Effector memory CD4-positive, alpha-beta T cell (primary cell): ENCODE measurements at places on chromosomes 2 and 18.

DNA sequence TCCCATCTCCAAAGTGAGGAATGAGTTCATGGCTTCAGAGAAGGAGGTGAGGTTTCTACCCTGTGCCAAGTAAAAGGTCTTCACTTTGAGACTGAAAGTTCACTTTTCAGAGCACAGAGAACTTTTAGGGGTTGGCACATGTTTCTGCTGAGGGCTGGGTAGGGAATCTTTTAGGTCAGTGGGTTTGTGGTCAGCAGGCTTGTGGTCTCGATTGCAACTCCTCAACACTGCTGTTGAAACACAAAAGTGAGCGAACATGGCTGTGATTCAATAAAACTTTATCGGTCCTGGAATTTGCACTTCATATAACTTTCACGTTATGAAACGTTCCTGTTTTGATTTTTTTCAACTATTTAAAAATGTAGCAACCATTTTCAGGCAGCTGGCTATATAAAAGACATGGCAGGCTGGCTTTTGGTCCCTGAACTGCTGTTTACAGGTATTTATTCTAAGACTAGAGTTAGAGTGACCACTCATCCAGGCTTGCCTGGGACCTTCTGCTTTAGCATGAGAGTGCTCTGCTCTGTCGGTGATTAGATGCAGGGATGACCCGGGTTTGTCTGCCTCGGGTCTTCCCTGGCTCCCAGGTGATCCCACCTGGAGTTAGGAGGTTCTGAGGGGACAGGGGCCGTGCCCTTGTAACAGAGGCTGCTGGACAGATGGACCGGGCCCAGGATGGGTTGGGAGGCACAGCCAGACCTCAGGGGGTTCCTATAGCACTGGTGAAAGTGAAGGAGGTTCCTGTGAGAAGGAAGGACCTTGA, 62.7 kb upstream of the TAF1B start:
- DNase-seq, result peak; percentile 57

GRCh38 chr2:109185821-109186570, 57.0 kb downstream of the SH3RF3 start:
- no peak for DNase-seq

DNA sequence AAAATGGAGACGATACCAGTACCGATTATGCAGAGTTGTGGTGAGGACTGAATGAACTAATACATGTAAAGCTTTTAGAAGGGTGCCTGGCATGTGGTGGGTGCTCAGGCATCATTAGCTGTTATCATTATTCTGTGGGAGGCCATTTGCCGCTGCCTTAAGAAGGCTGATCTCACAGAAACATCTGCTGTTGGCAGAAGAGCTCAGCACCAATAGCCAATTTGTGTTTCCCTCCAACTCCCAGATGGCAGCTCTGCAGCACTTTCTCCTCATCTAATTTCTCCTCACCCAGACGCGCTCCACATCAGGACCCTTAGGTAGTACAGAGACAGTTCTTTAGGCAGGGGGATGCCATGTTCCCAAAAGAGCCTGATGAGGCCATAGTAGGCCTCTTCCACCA, 15.8 kb upstream of the CYP1B1 start:
- DNase-seq, result no peak

DNA sequence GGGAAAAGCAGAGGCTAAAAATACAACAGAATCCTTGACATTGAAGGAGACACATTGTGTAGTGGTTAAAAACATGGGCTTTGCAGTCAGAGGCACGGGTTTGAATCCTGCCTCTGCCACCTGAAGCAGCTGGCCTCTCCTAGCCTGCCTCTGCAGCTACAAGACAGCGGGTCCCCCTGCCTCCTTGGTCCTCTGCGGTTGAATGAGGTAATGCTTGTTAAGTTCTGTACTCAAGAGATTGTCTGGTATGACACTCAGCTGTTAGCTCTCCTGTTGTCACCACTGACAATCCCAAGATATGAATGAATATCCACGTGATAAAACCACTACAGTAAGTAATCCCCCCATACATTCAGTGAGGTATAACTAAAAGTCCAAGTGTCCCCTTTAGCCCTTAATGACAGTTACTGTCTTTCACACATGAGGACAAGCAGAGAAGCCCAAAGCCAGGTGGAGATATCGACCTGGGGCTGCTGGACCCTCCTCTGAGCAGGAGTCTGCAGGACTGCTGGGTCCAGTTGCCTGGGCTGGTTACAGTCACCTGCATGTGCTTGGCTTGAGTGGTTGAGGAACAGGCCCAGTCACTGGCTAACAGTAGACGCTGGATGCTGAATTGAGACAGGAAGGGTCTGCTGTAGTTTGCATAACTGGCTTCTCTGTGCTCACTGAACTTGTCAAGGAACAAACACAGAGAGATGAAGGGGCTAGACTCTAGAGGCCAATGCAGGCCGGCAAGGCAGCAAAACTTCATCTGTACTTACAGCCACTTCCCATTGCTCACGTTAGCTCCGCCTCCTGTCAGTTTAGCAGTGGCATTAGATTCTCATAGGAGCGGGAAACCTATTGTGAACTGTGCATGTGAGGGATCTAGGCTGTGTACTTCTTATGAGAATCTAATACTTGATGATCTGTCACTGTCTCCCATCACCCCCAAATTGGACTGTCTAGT, 85.5 kb downstream of the TGFA start:
- no peak for DNase-seq

- DNase-seq, result no peak
These were observed 1.6 kb downstream of the IL1R1 start for GRCh38 chr2:102144128-102144527.

- DNase-seq, result peak; percentile 15
These were observed 53.7 kb upstream of the ARL4C start for GRCh38 chr2:234550511-234551107.

- no peak for DNase-seq
These were observed 19.5 kb downstream of the C2orf74 start for GRCh38 chr2:61181382-61182058.

DNA sequence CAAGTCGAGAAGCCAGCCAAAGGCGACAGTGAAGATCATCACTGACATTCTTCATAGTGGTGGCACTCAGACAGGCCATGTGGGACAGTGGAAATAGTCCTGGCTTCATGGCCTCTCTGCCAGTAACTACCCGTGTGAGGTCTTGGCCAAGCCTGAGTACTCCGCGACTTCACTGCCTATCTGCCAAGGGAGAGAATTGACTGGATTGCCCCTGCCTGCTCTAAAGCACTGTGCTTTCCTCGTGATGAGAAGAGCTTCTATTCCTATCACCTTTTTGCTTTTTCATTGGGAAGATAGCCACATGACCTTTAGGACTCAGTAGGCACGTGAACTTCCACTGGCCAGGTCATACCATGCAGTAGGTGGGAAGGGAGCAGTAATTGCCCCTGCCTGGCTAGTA, 239.3 kb downstream of the HAUS1 start:
- DNase-seq, result no peak

- no peak for DNase-seq
These were observed 201.0 kb downstream of the GLI2 start for GRCh38 chr2:120936476-120937334.

DNA sequence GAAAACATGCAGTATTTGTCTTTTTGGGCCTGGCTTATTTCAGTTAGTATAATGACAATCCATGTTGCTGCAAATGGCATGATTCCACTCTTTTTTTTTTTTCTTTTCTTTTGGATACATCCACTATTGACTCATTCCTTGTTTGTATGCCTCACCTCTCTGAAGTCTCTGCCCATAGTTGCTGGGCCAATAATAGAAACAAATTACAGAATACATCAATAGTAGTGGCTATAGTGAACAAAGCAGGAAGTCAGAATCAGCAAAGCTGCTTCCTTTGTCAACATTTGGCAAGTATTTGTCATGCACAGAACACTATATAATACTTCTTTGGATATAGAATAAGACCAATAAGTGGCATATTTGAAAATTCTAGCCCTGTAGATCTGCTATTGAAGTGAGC, 609.7 kb downstream of the STK39 start:
- DNase-seq, result no peak

GRCh38 chr2:149167941-149168340, 129.4 kb downstream of the LYPD6B start:
- DNase-seq, result no peak

GRCh38 chr18:2180586-2180985, 390.7 kb downstream of the METTL4 start:
- no peak for DNase-seq

DNA sequence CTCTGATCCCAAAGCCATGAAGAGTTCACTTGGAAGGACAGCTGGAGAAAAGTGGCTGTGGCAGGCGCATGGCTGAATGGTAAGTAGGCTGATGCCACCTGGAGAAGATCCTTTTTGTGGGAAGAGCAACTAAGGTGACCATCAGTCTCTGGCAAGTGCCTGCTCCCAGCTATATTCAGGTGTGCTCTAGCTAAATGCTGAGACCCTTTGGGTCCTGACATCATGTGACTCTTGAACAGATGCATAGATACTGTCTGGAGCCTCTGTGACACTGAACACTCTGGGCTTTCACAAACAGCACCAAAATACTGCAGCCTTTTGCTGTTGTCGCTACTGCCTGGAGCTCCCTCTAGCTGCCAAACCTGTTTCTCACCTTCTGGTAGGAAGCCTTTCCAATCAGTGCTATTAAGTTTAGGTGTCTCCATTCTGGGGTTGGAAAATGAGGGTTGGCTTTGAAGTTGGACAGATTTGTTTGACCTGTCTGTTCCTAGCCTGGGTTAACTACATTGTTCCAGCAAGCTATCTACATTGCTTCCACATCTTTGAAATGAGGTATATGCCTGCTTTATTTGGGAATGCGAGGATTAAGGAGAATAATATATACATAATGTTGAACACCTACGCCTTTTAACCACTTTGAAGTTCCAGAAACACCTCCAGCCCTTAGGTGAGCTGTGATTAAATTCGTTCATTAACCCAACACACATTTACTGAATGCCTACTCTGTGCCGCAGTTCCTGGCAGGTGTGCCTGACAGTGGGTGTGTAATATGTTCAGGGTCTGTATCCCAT, 3.1 kb downstream of the EGR4 start:
- no peak for DNase-seq

- DNase-seq, result peak; percentile 28
These were observed 24.2 kb upstream of the CASP8 start for GRCh38 chr2:201235860-201236811.

DNA sequence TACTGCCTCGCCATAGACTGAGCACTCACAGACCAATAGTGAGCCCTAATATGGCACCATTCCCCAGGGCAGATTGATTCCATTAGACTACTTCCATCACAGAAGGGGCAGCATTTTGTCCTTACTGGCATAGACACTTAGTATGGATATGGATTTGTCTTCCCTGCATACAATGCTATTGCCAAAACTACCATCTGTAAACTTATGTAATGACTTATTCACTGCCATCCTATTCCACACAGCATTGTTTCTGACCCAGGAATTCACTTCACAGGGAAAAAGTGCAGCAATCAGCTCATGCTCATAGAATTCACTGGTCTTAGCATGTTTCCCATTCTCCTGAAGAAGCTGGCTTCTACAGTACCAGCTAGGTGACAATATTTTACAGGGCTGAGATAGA, 179.0 kb downstream of the PPP1R1C start:
- no peak for DNase-seq

- DNase-seq, result peak; percentile 18
These were observed 38.9 kb upstream of the MGAT4A start for GRCh38 chr2:98769784-98770183.

DNA sequence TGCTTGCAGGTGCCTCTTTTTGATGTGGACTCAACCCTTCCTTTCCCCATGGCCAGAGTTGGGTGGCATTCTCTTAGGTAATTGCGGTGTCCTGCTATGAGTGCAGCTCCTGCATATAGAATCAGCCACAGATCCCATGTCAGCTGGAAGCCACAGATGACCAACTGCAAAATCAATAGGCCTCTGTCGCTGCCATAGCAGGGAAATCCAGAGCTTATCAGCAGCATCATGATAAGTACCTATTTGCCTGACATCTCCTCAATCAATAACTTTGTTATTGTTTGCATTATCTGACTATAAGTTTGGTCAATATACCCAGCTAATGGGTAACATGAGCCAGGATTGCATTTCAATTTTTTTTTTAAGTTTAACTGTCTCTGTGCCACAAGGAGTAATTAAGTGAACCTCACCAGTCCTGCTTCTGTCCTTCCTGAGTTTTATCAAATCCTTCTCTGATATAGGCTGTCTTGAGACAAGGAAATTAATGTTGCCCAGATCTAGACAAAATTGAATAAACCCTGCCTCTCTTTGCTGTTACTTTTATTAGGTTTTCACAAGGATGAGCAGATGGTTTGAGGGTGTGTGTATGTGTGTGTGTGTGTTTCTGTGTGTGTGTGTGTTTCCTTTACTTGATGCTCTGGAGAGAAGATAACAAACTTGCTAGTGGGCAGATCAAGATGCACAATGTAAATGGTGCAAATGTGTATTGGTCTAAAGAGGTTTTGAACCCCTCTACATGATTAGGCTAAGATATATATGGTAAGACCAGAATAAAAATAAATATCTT, 59.6 kb upstream of the CREB1 start:
- no peak for DNase-seq

DNA sequence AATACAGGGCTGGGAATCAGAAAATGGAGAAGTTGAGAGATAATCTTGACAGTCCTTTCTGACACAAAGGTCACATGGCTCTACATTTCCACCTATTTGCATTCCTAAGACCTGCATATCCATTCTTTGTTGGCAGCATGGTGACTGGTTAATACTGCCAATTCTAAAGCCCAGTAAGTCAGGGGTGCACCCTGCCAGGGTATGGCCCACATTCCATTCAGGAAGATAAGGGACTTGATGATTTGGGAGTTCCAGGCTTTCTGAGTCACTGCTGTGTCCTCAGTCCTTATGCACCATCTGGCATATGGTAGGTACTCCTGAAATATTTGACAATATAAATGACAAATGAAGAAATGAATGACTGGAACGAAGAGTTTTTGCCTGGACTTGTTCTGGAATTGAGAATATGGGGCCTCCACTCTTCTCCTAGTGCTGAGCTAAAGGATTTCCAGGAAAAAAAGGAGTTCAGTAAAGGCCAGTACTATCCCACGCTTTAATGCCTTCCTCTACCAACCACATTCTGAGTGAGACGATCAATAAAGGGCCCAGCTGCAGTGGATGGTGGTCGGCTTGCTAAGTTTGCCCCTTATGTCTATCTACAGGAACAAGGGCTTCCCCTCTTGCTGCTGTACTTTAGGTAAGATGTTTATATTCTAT, 31.7 kb upstream of the EIF2AK3 start:
- no peak for DNase-seq

DNA sequence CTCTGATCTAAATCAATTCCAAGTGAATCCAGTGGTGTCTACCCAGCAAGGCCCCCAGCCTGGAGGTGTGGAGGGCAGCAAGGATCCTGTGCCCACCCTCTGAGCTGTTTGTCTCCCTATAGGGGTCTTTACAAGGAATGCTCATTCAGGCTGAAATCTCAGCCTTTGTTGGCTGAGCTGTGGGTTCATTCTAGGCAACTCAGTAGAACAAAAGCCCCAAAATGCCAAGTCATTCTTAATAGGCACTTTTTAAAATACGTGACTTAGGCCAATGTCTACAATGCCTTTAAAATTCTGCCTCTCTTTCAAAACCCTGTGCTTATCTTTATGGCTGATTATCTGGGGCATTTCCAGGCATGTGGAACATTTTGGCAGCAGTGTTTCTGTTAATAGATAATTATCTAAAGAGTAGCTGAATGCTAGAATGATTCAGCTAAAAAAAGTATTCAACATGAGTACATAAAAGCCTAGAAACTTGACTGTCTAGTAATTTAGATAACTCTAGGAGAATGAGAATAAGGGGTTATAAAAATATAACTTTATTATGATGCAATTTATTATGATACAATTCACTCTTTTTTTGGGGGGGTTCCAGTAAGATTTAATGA, 7.4 kb downstream of the UGT1A6 start:
- DNase-seq, result no peak
